Type B pancreatic cell (in vitro differentiated cells): ENCODE measurements at places on chromosomes 2 and 18. TPM values are rescaled to one million over a fixed set of nuclear protein-coding genes. Genes with fewer than 3 reads are reported as not detected.

Gene TCF23
- total RNA-seq = not detected in 2 replicates

Gene LYPD6B
- total RNA-seq = 23.7 and 40.1 TPM in 2 replicates

Gene SH2D6
- total RNA-seq = 0.97 TPM in 1 of 2 replicates, not detected in the other

Gene CPS1
- 26.8 and 33.2 TPM in 2 replicates for total RNA-seq

- H3K27me3 ChIP-seq = no peaks in the 10 kb centered on the region
- peaks cover 4% of the 10 kb centered on the region for H3K4me1 ChIP-seq
- DNase-seq = no peak
Measured at GRCh38 chr2:197908156-197908555, 103.8 kb downstream of the PLCL1 start.

- peaks cover 20% of the 10 kb centered on the region for H3K4me1 ChIP-seq
- no peaks in the 10 kb centered on the region for H3K27me3 ChIP-seq
- no peaks in the 10 kb centered on the region for H3K36me3 ChIP-seq
- no peak for DNase-seq
- no peak overlapping the region for H3K27ac ChIP-seq
- no peak overlapping the region for H3K4me3 ChIP-seq
Measured at GRCh38 chr2:165466386-165466785, 3.1 kb upstream of the CSRNP3 start.

- DNase-seq = no peak
- H3K4me1 ChIP-seq = no peaks in the 10 kb centered on the region
- H3K27me3 ChIP-seq = no peaks in the 10 kb centered on the region
- no peak overlapping the region for H3K27ac ChIP-seq
Measured at GRCh38 chr2:63159262-63159661, 108.6 kb downstream of the OTX1 start.

GRCh38 chr2:111200333-111200881 is 79.7 kb downstream of the BCL2L11 start:
- no peak overlapping the region for H3K27ac ChIP-seq
- no peaks in the 10 kb centered on the region for H3K4me1 ChIP-seq
- H3K36me3 ChIP-seq = no peaks in the 10 kb centered on the region
- no peaks in the 10 kb centered on the region for H3K27me3 ChIP-seq
- no peak for DNase-seq

- DNase-seq = no peak
- H3K36me3 ChIP-seq = no peaks in the 10 kb centered on the region
- H3K4me3 ChIP-seq = no peak within 1 kb of the TSS
- H3K27me3 ChIP-seq = no peaks in the 10 kb centered on the region
- H3K4me1 ChIP-seq = peaks cover 4% of the 10 kb centered on the region
Measured at GRCh38 chr2:240624950-240625621, at the start of gene GPR35. GPR35 (plus strand) TSS chr2:240625480; CDS start chr2:240629953, 4,473 bp downstream.
